Right ventricle myocardium inferior (tissue), 1 donor: ENCODE measurements at places on chromosomes 11 and 22. TPM values are rescaled to one million over a fixed set of nuclear protein-coding genes. Genes with fewer than 3 reads are reported as not detected.

Gene TTC28
- 10.4 TPM for total RNA-seq

Gene TPBGL
- 0.16 TPM for total RNA-seq

Gene APOA5
- total RNA-seq: not detected

Gene CRYBA4
- not detected for total RNA-seq

Gene RIMBP3B
- 0.08 TPM for total RNA-seq

Gene SAA2
- total RNA-seq: 1.8 TPM

Gene MS4A7
- 14.5 TPM for total RNA-seq

- DNase-seq: no peak
These were observed 53.2 kb downstream of the HIRA start for GRCh38 chr22:19378344-19378674.

DNA sequence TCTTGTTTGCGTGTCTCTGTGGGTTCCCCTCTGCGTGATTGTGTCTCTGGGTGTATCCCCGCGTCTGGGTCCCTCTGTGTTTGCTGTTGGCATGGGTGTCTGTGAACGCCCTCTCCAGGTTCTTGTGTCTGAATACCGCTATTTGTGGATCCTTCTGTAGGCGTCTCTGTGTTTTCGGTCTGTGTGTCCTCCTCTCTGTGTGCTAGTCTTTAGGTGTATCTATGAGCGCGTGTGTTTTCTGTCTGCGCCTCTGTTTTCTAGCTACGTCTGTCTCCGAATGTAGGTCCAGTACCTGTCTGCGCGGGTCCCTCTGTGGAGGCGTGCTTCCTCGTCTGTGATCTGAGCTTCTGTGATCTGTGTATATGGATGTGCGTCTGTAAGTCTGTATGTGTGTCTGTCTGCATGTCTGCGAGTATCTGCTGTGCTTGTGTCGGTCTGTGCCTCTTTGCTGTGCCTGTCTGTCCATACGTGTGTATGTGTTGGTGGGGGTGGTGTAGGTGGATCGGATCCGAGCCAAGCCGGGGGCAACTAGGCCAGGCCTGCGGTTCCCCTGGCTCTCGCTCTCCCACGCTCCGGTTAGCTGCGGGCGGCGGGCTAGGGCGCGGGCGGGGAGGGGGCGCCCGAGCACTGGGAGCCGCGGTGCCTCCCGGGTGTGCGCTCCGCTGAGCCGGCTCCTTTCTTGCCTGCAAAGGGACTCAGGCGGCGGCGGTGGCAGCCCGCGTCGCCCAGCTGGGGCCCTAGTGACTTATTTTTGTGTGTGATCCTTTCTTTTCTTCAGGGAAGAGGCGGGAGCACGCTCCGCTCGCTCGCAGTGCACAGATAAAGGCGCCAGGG is 105.3 kb upstream of the E2F8 start:
- DNase-seq: peak; percentile 66

DNA sequence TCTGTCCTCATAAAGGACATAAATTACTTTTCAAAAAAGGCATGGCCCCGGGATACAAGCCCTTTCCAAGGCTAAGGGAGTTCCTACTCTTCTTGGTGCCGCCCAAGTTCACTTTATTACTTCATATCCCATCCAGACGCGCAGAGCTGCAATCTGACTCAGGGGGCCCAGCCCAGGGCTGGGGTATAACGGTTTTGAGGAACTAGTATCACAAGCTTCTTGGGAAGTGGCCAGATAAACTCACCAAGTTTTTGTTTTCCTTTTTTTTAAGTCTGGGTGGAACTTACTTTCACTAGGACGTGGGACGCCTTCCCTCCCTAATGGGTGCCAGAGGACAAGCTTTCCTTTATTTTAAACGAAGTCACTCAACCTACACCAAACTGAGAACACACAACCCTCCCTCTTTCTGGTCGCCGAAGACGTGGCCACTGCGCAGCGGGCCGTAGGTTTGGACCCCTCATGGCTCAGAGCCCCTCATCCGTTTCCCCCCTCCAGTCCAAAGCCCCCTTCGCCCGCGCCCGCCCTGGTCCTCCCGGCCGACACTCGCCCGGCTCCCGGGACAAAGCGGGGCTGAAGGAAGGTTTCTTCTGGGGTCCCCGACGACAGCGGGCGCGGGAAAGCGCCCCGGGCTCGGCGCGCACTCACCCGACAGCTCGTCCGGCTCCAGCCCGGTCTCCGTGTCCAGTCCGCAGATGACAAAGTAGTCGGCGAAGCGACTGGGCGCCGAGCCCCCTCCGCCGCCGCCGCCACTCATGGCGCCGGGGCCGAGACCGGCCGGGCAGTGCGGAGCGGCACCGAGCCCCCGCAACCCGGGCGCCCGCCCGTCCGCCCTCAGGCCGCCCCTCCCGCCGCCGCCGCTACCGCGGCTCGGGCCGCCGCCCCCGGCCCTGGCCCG is 587 bp downstream of the DENND5A start:
- DNase-seq: peak; percentile 86

- DNase-seq: no peak
These were observed 311.6 kb downstream of the MIAT start for GRCh38 chr22:26968859-26969523.

DNA sequence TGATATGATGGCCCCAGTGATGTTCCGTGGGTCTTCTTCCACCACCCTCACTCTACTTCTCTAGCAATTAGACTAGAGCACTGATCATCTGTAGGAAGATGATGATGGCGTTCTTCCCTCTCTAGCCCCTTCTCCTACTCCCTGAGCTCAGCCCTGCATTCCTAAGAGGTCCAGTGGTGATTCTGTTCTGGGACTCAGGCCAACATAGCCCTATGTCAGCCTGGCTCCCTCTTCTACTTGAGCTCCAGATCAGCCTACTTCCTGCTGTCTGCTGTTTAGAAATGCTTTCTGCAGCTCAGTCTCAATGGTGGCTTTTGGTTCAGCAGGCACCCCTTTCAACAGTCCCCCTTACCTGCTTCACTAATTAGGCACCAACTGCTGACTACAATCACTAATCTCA is 86.1 kb upstream of the ZBED5 start:
- no peak for DNase-seq

DNA sequence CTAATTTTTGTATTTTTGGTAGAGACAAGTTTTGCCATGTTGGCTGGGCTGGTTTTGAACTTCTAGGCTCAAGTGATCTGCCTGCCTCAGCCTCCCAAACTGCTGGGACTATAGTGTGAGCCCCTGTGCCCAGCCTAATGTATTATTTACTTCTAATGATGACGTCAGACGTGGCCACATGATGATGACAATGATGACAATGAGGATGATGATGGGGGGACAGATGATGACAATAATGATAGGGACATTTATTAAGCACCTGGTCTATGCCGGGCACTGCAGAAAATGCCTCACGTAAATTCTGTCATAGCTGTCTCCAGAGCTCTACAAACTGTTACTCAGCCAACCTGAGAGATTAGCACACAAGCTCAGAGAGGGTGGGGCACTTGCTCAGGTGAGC is 169.3 kb downstream of the SHANK2 start:
- DNase-seq: no peak

- DNase-seq: no peak
These were observed 188.2 kb downstream of the ST3GAL4 start for GRCh38 chr11:126543691-126544090.

- no peak for DNase-seq
These were observed 7.9 kb downstream of the INPPL1 start for GRCh38 chr11:72232260-72233055.

GRCh38 chr11:56693428-56693827 is 5.5 kb upstream of the OR9G1 start:
- no peak for DNase-seq

- peak; percentile 65 for DNase-seq
These were observed 66.8 kb downstream of the FEZ1 start for GRCh38 chr11:125429174-125429707.
